A549 treated with AZD2906 at 1 μM for 4 hours (cell line): ENCODE measurements at places on chromosomes 12 and 14. TPM values are rescaled to one million over a fixed set of nuclear protein-coding genes. Genes with fewer than 3 reads are reported as not detected.

The NPFF gene
- 0.19 to 0.24 TPM in 2 of 5 replicates, not detected in the others for total RNA-seq

The AMDHD1 gene
- 2.0 to 2.7 TPM (median 2.3 TPM) in 5 replicates for total RNA-seq

The C3AR1 gene
- total RNA-seq: not detected in 5 replicates

The DIO3 gene
- total RNA-seq: 0.03 to 0.07 TPM (median 0.06 TPM) in 4 of 5 replicates, not detected in the other

The PROX2 gene
- not detected in 5 replicates for total RNA-seq

The CFAP251 gene
- total RNA-seq: 1.1 to 2.2 TPM (median 1.5 TPM) in 5 replicates

The VRTN gene
- total RNA-seq: 0.02 to 0.03 TPM in 2 of 5 replicates, not detected in the others

The ERP27 gene
- not detected in 5 replicates for total RNA-seq

The CPSF6 gene
- total RNA-seq: 53.5 to 68.6 TPM (median 55.1 TPM) in 5 replicates

The SPRYD4 gene
- total RNA-seq: 1.8 to 1.9 TPM (median 1.9 TPM) in 5 replicates
